ENCODE measurements at places on chromosomes 7 and 10. TPM values are rescaled to one million over a fixed set of nuclear protein-coding genes. Genes with fewer than 3 reads are reported as not detected.

The BRAT1 gene
- total RNA-seq: 54.3 TPM

The SFTPD gene
- total RNA-seq: 0.63 TPM

The TUBAL3 gene
- not detected for total RNA-seq

The CPVL gene
- total RNA-seq: 10.3 TPM

The SPAG6 gene
- not detected for total RNA-seq

The EVX1 gene
- not detected for total RNA-seq

Measured in mesangial cell (primary cell).